ENCODE measurements at places on chromosomes 6 and 20. TPM values are rescaled to one million over a fixed set of nuclear protein-coding genes. Genes with fewer than 3 reads are reported as not detected.

PRKN gene
- 11.7 TPM for total RNA-seq

CCR6 gene
- total RNA-seq = not detected

CCN5 gene
- total RNA-seq = 153 TPM

TUBB2B gene
- total RNA-seq = 3.4 TPM

SNRPB2 gene
- 31.7 TPM for total RNA-seq

Measured in subcutaneous adipose tissue (tissue), 4 donors.